ENCODE measurements at places on chromosomes 2 and 18. TPM values are rescaled to one million over a fixed set of nuclear protein-coding genes. Genes with fewer than 3 reads are reported as not detected.

The FN1 gene
- total RNA-seq, result 0.53 TPM

DNA sequence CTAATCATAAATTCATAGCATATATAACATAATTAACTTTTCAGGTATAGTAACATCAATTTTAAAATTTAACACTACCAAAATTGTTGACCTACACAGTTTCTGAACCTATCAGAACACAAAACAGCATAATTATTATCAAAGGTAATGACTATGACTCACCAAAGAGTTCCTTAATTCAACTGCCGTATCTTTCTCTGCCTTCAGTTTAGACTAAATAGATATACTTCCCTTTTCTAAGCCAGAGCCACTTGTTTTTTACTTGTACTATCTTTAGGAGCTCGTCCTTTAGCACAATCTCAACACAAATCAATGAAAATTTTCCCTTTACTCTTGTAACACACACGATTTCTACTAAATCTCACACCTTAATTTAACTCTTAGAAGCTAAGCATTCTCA is 54.4 kb downstream of the CCDC88A start:
- no peak for DNase-seq

DNA sequence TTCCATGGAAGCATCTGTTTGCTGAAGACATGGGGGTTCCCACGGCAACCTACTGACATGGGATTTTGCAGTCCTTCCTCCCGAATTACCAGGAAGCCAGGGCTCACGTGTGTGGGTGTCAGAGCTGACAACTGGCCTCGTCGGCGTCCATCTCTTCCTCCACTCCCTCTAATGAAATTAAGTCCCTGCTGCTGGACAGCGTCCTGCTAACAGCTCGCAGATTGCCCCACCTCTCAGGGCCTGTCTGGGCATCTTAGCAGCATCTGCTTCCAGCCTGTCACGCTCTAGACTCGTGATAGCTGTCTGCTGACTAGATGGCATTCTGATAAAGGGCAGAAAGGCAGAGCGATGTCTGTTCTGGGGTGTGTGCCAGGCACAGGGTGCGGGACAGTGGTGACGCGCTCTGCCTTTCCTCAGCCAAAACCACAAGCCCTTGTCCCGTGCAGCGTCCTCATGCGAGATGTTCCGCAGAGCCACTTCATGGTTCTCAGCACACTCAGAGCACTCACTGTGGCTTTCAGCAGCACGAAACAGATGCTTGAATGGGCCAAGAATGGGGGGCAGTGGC is 161.1 kb downstream of the ARL4C start:
- peak; percentile 43 for DNase-seq

The CPLX4 gene
- total RNA-seq, result not detected

The TMEM131 gene
- total RNA-seq, result 41.1 TPM

DNA sequence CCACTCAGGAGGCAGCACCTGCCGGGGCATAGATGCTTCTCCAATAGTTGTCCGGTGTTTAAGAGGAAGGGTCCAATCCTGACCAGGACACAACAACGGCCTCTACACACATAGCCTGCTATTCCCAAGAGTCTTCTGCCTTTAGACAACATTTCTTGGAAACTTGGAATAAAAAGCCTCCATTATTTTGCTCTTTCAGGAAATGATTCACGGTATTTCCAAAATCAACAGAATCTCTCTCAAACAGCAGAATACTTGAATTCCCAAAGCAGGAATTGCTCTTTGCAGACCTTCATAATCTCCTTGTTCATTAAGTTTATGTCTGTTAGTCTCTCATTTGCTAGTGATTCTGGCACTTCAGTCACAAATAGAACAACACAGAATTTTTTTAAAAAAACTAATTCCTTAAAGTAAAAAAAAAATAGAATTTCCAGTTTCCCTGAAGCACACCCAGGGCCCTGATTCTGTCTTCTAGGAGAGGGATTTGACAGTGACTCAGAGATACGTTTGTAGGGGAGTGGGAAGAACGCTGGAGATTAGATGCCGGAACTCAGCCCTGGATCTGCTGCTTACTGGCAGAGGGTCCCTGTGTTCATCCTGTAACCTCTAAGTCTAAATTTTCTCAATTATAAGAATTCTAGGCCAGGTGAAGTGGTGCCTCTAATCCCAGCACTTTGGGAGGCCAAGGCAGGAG is 74.7 kb downstream of the NAB1 start:
- DNase-seq, result no peak

GRCh38 chr2:202278944-202279343 is 13.4 kb downstream of the NOP58 start:
- no peak for DNase-seq

- no peak for DNase-seq
These were observed 31.8 kb downstream of the SERPINB5 start for GRCh38 chr18:63508596-63508995.

The TUBA3E gene
- not detected for total RNA-seq

- no peak for DNase-seq
These were observed 31.7 kb upstream of the ARL4C start for GRCh38 chr2:234528410-234529148.

The SFTPB gene
- not detected for total RNA-seq

DNA sequence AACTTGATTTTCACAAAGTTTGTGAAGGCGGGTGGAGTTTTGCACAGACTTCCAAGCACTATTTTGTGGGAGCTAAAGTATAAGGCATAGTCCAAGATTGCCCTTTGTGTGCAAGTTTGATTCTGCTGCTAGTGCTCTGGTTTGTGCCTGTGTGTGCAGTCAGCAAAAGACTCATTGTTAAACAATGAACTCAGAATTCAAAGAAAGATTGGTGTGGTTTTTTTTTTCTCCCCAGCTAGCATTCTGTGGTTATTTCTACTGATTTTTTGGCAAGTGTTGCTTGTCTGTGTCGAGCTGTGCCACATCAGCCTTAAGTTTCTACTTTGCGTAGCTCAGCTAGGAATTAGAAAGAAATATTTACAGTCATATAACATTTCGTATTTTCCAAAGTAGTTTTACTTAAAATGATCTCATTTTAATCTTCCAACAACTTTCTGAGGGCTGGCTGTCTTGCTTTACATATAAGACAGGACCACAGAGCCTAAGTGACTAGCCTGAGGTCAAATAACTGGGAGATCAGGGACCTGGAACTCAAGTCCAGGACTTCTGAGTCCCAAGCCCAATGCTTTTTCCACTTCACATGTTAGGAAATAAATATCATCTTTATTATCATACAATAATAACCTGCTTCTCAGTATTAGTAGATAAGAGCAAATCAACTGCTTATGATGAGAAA is 69.8 kb downstream of the BABAM2 start:
- no peak for DNase-seq

GRCh38 chr2:222693837-222694236 is 22.4 kb downstream of the MOGAT1 start:
- DNase-seq, result no peak

GRCh38 chr2:148926291-148926961 is 51.4 kb downstream of the KIF5C start:
- DNase-seq, result peak; percentile 65

DNA sequence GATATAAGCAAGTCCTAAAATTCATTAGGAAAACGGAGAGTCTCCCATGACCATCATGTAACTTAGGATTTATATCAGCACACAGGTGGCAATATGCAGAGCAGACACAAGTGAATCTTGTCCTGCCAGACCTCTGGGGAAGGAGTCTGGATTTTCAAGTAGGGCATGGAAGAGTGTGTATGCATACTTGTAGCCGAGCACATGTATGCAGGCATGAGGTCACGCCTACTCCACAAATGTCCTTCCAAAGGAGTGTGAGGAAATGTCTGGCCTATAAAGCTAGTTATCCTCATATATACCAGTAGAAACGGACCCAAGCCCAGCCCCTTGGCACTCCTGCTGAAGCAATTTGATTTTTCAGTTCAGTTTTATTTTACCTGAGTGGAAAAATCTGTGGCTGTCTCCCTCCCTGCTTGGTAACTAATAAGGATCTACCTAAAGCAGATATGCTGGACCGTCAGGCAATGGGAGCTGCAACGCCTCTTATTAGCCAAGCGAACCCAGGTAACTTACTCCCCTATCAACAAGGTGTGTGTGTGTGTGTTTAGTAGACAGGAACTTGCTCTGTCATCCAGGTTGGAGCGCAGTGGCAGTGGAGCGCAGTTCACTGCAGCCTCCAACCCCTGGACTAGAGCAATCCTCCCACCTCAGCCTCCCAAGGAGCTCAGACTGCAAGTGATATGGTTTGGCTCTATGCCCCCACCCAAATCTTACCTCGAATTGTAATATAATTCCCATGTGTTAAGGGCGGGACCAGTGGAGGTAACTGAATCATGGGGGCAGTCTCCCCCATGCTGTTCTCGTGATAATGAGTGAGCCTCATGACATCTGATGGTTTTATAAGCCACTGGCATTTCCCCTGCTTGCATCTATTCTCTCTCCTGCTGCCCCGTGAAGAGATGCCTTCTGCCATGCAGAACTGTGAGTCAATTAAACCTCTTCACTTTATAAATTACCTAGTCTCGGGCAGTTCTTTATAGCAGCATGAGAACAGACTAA is 2.8 kb downstream of the STAT1 start:
- DNase-seq, result no peak

DNA sequence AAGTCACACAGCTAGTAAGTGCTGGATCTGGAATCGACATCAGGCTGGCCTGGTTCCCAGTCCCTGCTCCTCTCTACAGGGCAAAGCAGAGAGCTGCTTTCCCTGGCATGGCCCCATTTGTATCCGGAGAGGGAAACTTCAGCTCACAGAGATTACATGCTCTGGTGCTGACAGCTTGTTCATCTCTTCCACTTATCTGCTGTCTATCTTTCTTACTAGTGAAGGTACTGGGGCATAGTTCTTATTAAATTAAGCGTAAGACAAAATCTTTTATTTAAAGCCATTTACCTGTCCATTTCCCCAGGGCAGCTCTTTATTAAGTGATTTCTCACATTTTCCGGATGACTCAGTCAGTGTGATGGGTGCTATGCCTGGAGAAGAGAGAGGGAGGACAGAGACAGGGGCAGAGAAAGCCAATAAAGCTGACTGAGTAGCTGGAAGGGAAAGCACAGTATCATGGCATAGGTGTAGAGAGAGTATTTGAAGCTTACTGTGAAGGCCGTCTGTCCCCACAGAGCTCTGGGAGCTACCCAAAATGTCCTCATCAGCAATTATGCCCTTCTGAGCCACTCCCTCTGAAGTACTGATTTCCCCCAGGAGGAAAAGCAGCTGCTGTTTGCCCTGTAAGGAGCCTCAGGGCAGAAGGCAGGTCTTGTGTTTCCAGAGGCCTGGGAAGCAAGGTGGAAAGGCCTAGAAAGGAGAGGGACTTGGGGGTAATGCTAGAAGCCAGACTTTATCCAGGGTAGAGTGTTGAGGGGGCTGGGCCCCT is 44.1 kb upstream of the EPAS1 start:
- DNase-seq, result no peak

The TEKT4 gene
- not detected for total RNA-seq

All from activated naive CD8-positive, alpha-beta T cell treated with anti-CD3 and anti-CD28 coated beads, Interleukin-2, amount 10 ng/mL, durations not matched to agents 7 days and 5 days (primary cell).